Chondrocyte (in vitro differentiated cells): ENCODE measurements at places on chromosomes 6 and 20.

GRCh38 chr6:47242483-47243386 lies 67.0 kb downstream of the TNFRSF21 start:
- no peak for DNase-seq

- no peak for DNase-seq
Observed at GRCh38 chr6:111980971-111981840, 72.7 kb upstream of the CCN6 start.

DNA sequence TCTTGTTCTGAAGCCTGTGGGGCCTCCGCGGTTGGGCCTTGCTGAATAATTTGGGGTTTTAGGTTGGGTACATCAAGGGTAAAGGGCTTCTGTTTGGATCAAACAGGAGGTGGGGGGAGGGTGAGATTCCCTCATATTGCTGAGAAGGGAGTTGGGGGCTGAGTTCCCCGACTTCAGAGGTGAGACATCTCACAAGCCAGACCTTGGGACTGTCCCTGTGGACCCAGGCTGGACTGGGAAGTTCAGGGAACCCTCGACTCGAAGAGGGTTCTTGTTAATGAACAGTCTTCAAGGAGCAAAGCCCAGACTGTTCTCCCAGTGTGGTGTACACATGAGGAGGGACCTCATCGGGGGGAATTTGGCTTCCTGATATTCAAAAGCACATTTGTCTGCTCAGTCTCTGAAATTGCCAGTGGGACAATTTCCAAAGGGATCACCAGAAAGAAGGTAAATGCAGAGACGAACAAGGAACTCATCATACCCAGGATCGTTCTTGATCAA lies 118.5 kb downstream of the SYCP2 start:
- no peak for DNase-seq

GRCh38 chr6:140203661-140204147 lies 829.3 kb upstream of the CITED2 start:
- no peak for DNase-seq

- DNase-seq, result no peak
Observed at GRCh38 chr6:128558924-128559323, 38.5 kb upstream of the PTPRK start.

DNA sequence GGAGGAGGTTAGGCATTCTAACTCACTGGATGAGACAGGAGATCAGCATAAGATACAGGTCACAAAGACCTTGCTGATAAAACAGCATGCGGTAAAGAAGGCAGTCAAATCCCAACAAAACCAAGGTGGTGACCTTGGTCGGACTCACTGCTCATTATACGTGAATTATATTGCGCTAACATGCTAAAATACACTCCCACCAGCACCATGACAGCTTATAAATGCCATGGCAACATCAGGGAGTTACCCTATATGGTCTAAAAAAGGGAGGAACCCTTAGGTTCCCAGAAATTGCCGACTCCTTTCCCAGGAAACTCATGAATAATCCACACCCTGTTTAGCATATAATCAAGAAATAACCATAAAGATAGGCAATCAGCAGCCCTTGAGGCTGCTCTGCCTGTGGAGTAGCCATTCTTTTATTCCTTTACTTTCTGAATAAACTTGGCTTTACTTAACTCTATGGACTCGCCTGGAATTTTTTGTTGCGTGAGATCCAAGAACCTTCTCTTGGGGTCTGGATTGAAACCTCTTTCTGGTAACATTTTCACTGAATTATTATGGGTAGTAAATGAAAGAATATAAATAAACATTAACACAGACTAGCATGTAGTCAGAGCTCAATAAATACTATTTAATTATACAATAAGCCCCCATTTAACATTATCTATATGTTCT lies 3.0 kb upstream of the LAMA4 start:
- no peak for DNase-seq

DNA sequence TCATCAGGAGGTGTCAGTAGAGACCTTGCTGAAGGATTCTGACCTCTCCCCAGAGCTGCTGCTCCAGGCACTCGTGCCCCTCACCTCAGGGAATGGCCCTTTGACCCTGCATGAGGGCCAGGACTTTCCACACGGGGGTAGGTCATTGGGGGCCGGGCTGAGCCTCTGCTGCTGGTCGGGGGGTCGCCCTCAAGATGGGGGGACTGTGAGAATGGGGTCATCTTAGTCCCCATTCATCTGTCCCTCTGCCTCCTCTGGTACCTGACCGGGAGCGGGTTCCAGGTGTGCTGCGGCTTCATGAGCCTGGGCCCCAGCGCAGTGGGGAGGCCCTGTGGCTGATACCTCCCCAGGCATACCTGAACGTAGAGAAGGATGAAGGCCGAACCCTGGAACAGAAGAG lies 15.8 kb downstream of the DNPH1 start:
- peak; percentile 58 for DNase-seq

DNA sequence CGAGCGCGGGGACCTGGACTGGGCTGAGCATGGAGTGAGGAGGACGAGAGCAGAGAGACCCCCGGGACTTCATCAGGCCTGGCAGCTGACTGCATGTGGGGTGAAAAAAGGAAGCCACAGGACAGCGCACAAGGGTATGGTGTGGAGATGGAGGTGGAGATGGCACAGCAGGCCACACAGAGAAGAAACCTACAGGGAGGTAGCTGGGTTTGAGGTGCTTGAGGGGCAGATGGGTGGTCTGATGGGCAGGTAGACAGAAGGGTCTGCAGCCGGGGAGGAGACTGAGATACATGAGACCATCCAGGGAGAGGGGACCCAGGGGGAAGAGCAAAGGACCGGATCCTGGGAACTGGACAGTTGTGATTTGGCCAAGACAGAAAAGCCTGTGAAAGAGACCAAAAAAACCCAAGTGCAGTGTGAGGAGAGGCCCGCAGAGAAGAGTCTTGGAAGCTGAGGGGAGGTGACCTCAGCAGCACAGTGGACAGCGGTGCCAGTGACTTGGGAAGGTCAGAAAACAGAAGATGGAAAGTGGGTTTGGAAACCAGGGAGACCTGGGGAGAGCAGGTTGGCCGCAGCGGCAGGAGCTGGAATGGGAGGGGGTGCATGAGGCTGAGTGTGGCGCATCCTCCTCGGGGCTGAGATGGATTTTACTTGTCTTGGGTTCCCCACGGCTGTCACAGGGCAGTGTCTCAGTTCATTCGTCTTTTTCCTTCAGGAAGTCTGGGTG lies 5.5 kb downstream of the HLA-DPB1 start:
- DNase-seq, result no peak

DNA sequence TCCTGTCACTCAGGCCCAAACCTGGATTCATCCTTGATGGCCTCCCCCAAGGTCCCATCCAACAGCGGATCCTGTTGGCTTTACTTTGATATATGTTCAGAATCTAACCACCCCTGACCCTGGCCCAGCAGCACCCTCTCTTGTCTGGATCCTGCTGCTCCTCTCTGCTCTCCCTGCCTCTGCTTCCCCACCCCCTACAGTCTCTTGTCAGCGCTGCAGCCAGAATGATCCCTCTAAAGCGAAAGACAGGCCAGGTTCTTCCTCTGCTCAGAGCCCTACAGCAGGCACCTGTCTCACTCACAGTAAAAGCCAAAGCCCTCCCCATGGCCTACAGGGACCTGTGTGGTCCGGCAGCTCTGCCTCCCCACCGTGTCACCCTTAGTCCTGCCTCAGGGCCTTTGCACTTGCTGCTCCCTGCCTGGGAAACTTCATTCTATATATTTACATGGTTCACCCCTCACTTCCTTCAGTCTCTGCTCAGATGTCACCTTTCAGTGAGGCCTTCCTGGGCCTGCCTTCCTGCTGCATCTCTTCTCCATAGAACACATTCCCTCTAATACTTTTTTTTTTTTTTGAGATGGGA lies 37.4 kb upstream of the KCNB1 start:
- DNase-seq, result no peak

GRCh38 chr6:103002282-103002681 lies 1608.8 kb downstream of the GRIK2 start:
- DNase-seq, result no peak

GRCh38 chr6:38651121-38651784 lies 11.5 kb upstream of the BTBD9 start:
- no peak for DNase-seq

DNA sequence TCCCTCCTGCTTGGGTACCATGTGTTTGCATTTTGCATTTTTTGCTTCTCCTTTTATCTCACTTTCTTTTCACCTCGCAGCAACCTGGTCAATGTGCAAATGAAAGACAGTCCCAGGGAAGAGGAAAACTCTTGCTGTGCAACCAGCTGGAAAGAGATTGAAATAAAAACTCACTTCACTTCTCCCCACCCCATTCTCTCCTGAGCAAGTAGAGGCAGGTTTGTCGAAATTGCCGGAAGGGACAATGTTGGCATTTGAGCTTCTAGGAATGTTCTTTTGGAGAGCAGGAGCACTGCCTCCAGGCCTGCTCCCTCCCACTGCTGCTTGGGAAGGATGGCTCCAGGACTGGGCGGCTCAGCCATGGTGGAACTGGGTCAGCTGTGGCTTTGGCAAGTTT lies 30.6 kb downstream of the KCNG1 start:
- DNase-seq, result no peak

DNA sequence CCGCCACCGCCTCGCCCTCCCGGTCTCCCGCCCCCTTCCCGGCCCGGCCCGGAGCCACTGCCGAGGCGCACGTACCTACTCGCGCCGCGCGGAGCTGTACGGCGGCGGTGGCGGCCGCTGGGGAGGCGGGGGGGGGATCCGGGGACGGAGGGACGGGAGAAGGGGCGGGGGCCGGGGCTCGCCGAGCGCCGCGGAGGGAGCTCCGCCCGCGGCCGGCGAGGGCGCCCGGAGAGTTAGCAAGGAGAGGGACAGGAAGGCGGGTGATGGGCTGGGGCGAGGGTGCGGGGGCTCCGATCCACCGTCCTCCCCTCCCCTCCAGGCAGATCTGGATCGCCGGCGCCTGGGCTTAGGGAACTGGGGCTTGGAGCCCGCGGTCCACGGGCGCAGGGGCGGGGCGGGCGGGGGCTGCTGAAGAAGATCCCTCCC lies 548 bp upstream of the TMEM74B start:
- DNase-seq, result no peak

- DNase-seq, result no peak
Observed at GRCh38 chr6:72938104-72938503, 287.2 kb downstream of the KHDC1L start.
